ENCODE measurements at places on chromosomes 7 and 10. TPM values are rescaled to one million over a fixed set of nuclear protein-coding genes. Genes with fewer than 3 reads are reported as not detected.

GRCh38 chr10:130994191-130994590 lies 317.3 kb downstream of the TCERG1L start:
- DNase-seq, result no peak

- no peak for DNase-seq
These were observed 375.5 kb downstream of the TCERG1L start for GRCh38 chr10:130935897-130936550.

The SPDYE8 gene
- 0.07 TPM for total RNA-seq

- no peak for DNase-seq
These were observed 672.4 kb upstream of the GALNT17 start for GRCh38 chr7:70459546-70459945.

- DNase-seq, result no peak
These were observed 193.9 kb upstream of the TCF7L2 start for GRCh38 chr10:112756235-112756527.

- DNase-seq, result peak; percentile 6
These were observed 29.5 kb downstream of the ZNF775 start for GRCh38 chr7:150408393-150409299.

DNA sequence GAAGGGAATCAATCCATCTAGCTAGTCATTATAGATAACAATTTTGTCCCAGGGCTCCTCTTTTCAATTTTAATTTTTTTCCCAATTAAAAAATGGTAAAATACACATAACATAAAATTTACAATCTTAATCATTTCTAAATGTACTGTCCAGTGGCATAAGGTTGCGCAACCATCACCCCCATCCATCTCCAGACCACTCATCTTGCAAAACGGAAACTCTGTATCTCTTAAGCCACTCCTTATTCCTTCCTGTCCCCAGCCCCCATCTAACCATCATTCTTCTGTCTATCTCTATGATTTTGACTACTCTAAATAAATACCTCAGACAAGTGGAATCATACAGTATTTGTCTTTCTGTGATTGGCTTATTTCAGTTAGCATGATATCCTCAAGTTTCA lies 46.1 kb upstream of the RAB18 start:
- DNase-seq, result no peak

The SLC16A12 gene
- 5.7 TPM for total RNA-seq

The UTF1 gene
- not detected for total RNA-seq

- no peak for DNase-seq
These were observed 235.5 kb downstream of the CCSER2 start for GRCh38 chr10:84563868-84564267.

DNA sequence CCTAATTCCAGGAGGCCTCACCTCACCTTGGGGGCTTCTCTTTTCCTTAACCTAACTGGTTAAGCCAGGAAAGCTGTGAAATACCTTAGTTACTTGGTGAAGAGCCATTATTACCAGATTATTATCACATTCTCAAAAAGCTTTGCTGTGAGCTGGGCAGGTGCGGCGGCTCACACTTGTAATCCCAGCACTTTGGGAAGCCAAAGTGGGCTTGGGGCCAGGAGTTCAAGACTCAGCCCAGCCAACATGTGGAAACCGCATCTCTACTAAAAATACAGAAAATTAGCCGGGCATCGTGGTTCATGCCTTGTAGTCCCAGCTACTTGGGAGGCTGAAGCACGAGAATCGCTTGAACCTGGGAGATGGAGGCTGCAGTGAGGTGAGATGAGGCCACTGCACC lies 102.4 kb upstream of the KLF6 start:
- DNase-seq, result no peak

GRCh38 chr7:36583318-36583717 lies 141.0 kb downstream of the AOAH start:
- DNase-seq, result no peak

DNA sequence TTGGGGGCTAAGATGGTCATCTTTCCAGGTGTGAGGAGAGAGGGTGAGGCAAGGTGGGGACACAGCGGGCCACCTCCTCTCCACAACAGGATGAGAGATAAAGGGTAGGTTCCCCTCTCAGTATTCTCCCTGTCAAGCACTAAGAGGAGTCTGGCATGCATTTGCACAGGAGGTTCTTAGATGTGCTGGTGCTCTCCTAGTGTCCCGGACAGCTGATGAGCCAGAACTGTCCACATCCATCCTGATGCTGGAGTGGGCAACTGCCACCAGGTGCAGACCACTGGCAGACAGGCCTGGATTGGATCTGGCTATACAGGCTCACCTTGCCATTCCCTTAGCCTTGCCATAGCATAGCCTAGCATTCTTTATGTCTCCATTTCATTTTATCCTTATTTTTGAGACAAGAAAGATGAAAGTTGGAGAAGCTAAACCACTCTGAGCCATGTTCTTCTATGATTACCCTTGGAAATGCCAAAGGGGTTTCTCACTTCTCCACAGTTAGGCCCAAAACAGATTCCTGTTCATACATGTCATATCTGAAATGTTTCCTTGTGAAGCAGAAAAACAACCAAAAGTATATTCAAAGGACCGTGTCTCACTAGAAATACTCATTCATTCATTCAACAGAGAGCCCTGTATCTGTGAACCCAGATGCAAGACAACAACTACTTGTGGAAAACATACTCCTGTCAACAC lies 48.8 kb upstream of the ANTXRL start:
- DNase-seq, result no peak

The SPDYE6 gene
- total RNA-seq, result not detected

- DNase-seq, result no peak
These were observed 37.0 kb upstream of the ZMIZ1 start for GRCh38 chr10:79031723-79032122.

GRCh38 chr7:99677013-99677647 lies 2.7 kb downstream of the CYP3A5 start:
- no peak for DNase-seq

DNA sequence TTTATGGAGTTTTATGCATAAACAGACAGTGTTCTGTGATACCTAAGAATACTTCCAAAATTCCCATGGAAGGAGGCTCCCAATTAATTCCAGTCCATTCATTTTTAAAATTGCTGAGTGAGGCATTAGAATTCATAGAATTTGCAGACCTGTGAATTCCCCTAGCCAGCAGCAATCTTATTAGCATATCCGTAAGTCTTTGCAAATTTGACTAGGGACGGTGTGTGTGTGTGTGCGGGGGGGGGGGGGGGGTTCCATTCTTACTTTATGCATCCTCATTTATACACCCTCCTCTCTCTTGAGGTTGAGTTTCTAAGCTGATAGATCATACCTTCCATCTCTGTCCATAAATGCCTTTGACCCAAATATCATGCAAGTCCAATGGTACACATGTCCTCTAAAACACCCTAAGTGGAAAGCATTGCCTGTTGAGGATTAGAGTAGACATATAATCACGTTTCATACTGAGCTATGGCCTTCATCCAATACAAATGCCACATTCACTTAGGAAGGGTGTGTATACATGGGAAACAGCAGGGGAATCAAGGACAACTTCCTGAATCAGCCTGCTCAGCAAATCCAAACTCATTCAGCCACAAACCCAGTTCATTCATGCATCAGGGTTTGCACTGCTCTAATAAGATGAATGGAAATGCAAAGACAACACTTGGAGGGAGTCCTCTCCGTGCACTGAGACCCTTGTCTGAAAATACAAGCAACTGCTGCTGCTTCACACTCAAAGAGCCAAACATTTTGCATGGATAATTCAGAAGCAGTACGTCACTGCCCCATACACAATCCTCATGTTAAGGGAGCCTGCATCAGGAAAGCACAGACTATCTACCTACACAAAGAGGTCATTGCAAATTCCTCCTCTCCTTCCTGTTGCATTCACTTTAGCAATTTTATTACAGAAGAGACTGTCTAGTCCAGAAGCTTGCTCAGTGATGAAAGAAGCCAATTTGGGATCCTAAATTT lies 350.8 kb downstream of the KCNMA1 start:
- no peak for DNase-seq

GRCh38 chr10:98748298-98748697 lies 301.6 kb upstream of the HPS1 start:
- peak; percentile 53 for DNase-seq

The C7orf33 gene
- not detected for total RNA-seq

The ABCB4 gene
- 1.2 TPM for total RNA-seq

GRCh38 chr10:24853661-24854060 lies 98.7 kb downstream of the PRTFDC1 start:
- DNase-seq, result no peak

DNA sequence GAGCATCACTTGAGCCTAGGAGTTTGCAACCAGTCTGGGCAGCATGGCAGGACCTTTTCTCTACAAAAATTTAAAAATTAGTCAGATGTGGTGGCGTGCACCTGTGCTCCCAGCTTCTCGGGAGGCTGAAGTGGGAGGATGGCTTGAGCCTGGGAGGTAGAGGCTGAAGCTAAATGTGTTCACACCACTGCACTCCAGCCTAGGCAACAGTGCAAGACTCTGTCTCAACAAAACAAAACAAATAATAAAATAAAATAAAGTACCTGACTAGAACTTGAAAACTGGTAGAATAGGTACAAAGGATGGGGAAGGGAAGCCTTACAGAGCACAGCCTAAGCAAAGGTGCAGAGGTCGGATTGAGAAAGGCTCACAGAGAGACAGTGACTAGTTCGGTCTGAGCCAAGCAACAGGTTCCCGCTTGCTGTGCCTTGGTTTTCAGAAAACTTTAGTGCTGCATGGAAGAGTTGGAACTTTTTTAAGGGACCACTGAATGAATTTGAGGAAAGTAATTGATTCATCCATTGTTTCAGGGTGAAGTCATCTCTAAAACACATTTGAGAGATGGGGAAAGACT lies 100.1 kb upstream of the STK17A start:
- no peak for DNase-seq

The CHN2 gene
- total RNA-seq, result 20.7 TPM

DNA sequence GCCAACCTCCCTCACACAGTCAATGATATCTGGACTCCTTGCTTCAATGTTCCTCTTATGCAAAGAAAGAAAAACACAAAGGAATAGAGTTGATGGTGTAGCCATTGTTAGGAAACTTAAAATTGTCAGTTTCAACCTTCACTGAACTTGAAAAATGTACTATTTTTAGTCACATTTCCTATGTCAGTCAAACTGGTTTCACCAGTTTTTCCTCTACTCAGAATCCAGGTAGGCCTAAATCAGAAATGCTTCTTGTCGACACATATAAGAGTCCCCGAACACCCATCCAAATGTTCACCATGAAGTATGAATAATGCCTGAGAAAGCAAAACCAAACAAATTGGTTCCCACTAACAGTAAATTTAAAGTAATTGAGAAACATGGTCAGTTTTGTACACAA lies 42.4 kb upstream of the ZMYND11 start:
- no peak for DNase-seq

DNA sequence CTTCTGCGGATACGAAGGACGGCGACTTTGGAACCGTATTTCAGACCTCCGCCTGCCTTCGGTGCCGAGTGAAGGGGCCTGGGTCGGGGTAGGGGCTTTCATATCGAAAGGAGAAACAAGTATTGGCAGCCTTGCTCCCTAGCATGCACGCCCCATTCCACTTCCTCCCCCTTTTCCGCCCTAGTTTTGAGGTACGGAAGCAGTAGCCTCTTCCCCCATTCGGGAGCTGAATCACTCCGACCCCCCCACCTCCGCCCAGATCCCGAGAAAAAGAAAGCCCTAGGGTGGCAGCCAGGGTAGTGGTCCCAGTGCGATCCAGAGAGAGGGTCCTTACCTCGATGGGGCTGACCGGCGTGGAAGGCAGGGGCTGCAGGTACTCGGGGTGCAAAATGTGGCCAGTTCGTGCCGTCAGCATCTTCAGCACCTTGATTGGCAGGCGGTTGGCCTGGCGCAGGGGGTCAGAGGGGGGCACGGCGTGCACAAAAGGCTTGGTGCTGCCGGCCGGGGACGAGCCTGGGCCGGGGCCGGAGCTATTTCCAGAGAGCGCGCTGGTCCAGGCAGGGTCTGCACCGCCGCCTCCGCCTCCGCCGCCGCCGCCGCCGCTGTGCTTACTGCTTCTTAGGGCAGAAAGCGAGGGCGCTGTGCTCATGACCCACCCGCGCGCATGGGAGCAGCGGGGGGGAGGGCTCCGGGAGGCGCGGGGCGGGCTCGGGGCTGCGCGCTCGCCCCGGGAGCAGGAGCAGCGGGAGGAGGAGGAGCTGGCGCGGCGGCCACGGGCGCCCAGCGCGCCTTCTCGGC lies 594 bp downstream of the ZNF503 start:
- DNase-seq, result peak; percentile 86

GRCh38 chr7:50793120-50793946 lies 10.6 kb upstream of the GRB10 start:
- peak; percentile 84 for DNase-seq

DNA sequence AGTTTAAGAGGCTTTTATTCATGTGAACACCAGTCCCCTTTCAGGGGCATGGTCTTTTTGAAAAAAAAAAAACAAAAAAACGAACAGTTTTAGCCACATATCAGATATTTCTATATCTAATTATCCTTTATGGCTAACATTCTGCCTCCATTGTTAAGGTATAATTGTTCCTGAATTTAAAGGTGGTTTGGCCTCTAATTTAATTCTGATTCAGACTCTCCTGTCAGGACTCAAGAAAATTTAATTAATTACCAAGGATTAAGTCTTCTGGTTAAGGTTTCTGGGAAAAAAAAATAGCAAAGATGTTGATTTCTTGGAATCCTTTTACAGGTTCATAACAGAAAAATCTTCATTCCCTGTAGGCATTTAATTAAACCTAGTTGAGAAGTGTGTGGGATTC lies 27.4 kb downstream of the COL1A2 start:
- no peak for DNase-seq

GRCh38 chr7:33774762-33775523 lies 130.4 kb upstream of the BMPER start:
- peak; percentile 56 for DNase-seq

DNA sequence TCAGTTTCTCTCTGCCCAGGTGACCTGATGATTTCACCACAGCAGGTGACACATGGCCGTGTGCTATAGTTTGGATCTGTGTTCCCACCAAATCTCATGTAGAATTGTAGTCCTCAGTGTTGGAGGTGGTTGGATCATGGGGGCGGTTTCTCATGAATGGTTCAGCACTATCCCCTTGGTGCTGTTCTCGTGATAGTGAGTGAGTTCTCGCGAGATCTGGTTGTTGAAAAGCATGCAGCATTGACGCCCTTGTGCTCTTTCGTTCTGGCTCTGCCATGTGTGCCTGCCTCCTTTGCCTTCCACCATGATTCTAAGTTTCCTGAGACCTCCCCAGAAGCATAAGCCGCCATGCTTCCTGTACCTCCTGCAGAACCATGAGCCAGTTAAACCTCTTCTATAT lies 85.2 kb upstream of the C1QL3 start:
- DNase-seq, result no peak

- DNase-seq, result peak; percentile 92
These were observed 52.5 kb downstream of the PROSER2 start for GRCh38 chr10:11875494-11876281.

The C10orf67 gene
- not detected for total RNA-seq

- peak; percentile 37 for DNase-seq
These were observed 96.9 kb upstream of the PPP2R2D start for GRCh38 chr10:131803860-131804425.

GRCh38 chr10:52951824-52952223 lies 179.2 kb upstream of the MBL2 start:
- DNase-seq, result peak; percentile 77

DNA sequence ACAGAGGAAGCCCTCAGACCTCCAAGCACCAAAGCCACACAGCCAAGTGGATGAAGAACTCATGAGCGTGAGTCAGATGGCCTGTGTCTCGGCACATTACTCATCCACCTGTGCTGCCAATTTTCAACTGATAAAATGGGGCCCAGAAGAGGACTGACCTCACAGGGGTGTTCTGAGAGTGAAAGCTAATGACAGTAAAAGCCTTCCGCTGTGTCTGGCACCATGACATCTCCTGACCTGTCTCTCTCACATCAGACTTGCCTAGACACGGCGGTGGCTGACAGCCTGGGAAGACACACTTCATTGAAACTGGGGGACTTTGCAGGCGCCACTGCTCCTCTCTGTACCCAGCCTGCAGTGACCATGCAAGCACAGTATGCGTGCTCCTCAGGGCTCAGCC lies 8.3 kb upstream of the SLC18A3 start:
- no peak for DNase-seq
